Esophagus squamous epithelium (tissue), 5 donors: ENCODE measurements at places on chromosomes 7 and 10. TPM values are rescaled to one million over a fixed set of nuclear protein-coding genes. Genes with fewer than 3 reads are reported as not detected.

DNA sequence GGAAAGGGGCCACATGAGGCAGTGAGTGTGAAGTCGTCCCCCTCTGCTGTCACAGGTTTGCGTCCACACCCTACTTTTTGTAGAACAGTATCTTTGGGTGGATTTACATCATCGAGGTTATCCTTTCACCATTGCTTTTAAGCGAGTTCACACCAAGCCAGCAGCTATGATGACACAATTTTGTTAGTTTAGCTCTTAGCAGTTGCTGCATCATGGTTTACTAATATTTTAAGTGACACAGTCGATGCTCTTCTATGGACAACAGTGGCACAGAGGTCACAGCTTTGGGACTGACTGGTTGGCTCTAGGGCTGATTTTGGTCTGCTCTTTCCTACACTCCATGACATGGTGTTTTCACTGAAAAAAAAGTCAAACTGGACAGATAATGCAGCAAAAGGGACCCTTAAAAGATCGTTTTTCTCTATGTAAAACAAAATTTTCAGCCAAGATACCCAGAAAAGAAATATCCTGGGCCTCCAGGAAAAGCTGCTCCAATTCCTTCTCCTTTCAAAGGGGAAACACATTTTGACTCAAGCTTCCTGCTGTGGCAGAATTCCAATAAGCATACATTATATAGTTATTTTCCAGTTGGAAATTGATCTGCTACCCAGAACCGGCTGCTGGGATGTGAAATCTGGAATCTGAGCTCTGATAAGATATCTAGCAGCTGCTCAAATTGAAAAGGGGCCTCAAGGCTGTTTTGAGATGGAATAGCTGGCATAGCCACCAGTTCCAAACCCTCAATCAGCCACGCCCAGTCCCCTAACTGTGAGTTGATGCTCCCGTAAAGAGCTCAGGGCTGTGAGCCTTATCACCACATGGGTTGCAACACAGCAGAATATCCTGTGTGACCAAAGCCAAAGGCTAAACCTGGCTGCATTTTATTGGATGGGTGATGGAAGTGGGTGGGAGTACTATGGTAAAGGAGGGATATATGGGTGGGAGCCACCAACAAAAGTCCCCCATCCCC lies 114.2 kb downstream of the SMURF1 start:
- no peak for DNase-seq

DNA sequence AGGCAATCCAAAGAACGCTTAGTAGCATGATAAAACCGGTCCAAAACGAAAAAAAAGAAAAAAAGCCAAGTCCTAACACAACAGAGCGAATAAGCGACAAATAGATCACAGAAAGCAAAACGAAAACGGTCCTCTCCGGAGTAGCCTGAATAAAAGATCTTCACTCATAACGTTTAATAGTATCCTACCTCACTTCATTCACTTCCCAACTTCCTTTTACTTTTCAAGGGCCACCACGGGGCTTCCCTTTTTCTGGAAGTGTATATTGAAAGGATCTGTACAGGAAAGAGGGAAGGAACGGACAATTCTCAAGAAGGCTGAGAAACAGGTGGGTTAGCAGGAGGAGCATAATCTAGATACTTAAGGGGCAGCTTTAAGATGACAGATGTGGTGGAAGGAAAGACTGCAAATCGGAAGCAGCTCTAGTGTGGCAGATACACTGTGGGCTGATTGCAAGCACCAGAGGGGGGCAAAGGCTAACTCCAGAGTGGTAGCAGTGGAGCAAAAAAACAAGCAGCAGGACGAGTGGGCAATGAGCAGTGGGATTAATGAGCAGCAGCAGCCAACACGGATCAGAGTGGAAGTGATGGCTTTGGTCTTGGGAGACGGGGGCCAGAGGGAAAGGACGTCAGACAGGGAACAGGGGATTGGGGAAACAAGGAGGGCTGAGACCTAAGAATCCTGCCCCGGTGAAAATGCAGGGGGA lies 866 bp downstream of the CNOT4 start:
- DNase-seq = no peak

- no peak for DNase-seq
Observed at GRCh38 chr10:1520909-1521565, 216.3 kb downstream of the ADARB2 start.

PMPCB gene
- 37.2 TPM for total RNA-seq

DNA sequence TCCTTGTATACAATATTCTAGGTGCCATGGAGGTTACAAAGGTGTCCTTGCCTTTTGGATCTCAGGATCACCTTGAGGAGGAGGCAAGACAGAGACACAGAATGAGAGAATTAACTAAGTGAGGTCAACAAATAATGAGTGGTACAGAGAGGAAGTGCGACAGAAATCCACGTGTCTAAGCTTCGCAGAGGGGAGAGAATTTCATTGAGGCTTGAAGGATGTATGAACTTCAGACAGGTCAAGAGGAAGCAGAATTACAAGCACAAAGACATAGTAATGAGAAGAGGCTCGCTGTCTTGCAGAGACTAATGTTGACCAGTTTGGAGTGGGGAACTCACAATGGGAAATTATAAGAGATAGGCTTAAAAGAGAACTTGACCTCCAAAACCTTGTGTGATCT lies 308.7 kb downstream of the FRMD4A start:
- DNase-seq = no peak

DNA sequence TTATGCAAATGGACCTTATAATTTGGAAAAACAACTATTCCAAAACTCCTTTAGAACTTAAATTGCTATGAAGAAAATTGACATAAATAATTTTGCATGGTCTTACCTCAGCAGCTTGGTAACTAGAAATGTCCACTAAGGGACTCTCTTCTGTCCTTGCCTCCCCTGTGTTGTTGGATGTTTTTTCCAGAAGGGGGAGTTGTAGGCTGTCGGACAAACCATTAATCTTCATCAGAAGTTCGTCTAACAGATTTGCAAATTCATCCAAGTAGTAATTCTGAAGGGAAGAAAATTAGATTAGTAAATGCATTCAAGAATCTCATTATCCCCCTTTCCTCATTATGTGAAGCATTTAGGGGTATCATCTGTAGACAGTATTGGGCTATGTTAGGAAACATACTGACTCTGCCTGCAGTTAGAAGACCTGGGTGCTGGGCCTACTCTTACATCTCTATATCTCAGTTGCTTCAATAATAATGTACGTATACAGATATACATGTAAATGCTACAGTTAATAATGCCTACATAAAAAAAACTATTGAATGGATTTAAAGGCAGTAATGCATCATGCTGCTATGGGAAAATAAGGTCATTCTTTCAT lies 155.6 kb downstream of the PKD1L1 start:
- no peak for DNase-seq

FLNC gene
- total RNA-seq = 27.3 TPM

DNA sequence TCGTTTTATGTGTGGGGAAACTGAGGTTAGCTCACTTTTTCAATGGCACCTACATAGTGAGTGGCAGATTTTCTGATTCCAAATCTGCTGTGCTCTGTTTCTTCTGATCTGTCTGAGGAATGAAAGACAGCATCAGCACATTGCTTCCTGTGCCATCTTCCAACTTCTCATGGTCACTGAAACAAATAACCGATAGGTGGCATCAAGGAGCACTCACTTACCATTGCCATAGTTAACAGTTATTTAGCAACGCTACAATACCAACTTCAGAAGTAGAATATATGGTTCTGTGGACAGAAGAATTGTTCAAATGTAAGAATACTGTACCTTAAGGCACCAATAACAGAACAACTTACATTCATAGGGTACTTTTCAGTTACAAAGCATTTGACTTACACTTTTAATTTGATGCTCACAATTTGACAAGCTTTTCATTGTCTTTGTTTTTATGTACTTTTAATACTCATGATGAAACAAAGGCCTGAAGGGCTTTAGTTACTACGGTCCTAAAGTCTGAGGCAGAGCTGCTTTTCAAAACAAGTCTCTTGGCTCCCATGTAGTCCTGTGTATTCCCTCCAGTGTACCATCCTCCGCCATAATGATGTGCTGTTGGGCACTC lies 228.9 kb upstream of the TCF7L2 start:
- no peak for DNase-seq

GRCh38 chr7:133429371-133429770 lies 176.5 kb downstream of the EXOC4 start:
- no peak for DNase-seq

DNA sequence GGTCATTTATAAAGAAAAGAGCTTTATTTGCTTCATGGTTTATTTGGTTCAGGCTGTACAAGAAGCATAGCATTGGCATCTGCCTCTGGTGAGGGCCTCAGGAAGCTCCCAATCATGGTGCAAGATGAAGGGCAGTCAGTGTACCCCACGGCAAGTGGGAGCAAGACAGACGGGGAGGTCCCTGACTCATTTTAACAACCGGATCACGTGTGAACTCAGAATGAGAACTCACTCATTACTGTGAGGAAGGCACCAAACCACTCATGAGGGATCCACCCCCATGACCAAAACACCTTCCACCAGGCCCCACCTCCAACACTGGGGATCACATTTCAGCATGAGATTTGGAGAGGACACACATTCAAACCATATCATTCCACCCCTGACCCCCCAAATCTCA lies 15.7 kb upstream of the CRYGN start:
- no peak for DNase-seq

DNA sequence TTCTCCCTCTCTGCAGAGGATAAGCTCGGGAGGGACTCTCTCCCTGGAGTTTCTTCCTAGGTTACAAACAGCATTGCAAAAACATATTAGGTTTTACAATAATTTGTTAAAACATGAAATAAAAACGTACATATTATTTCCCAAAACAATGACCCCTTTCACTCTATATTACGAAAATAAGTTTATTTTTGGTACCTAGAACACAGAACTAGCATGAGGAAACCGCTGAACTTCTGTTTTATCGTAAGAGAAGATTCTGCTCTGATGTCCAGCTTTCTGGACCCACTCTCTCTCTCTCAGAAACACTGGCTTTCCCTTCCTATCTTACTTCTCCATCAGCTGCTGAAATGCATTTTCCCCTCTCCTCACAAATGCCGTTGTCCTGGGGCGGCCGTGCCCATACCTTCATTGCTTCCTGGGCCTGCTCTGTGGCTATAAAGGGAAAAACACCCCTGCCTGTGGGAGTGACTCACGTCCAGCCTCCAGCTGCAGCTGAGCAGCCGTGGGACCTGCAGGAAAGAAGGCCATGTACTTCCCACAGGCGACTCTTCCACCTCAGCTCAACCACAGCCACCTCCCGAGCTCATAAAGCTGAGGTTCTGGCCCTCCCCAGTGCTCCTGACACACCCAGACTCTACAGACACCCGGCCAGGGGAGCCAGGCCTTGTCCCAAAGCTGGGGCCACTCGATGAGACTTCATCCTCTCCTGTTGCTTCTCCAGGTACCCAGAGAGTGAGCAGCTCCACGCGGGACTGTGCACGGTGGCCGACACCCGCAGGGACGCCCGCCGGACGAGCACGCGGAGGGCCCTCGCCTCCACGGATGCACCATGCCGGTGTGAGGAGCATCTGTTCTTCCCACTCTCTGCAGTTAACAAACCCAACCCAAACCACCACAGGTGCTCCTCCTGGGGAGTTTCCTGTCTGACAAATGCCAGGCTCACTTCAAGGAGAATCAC lies 3.1 kb downstream of the GPER1 start:
- DNase-seq = no peak

DNA sequence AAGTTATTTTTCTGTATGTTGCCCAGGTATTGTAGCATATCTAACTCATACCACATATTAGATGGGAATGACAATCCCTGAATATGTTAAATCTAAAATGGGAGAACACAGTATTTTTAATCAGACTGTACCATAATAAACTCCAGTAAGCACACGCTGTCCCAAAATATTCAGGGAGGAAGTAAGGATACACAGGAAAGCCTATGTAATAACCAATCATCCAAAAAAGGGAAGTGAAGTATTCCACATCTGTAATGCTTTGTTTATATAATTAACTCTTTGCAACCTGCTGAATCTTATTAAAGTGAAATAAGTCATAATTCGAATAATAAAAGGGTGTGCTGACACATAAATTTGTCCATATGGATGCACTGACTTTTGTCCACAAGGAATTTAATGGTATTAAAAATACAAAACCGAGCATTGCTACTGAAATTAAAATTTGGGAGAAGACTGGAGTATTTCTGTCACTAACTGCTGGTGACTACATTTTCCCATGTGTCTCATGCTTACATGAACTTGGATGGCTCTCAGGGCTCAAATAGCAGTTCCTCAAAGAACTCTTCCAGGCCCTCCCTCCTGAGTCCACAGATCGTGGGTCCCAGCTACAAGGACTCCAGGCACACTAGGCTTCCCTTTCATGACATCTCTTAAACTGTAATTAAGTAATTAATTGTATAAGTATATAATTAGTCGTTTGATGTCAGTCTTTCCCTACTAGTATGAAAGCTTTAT lies 120.6 kb downstream of the NEBL start:
- DNase-seq = no peak

CALHM3 gene
- not detected for total RNA-seq

DNA sequence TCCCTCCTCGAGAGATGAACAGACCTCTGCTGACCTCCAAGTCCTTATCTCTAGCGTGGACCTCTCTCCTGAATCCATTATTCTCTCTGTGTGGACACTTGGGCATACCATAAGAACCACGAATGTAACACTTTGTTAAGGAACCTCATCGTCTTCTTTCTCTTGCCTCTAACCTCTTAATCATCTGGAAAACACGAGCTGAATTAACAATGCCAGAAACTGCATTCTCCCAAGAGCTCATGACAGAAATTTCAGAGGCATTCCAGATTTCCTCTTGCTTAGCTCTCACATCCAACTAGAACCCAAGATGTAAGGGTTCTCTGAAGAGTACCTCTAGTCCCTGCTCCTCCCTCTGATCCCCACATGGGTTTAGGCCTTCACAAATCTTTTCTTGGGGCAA lies 101.5 kb downstream of the TRIL start:
- no peak for DNase-seq

GPER1 gene
- total RNA-seq = 2.3 TPM

- DNase-seq = no peak
Observed at GRCh38 chr10:23343591-23344240, 881 bp downstream of the C10orf67 start.

DNA sequence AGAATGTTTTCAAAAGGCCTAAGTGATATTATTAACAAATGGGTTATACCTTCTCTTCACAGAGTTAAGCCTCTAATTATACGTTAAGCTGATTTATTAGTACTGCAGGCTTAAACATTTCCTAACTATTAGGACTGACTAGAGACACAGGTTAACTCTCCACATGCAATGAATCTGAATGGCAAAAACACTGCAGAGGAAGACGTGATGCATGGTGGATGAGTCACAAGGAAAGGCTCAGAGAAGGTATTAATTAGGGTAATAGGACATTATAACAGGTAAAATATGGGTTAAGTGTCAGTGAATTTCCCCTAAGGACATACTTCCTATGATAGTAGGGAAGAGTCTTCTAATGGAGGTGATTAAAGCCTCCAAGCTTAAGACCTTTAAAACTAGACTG lies 24.7 kb upstream of the SEM1 start:
- DNase-seq = no peak

- no peak for DNase-seq
Observed at GRCh38 chr7:87339373-87339897, 6.0 kb upstream of the CROT start.

DNA sequence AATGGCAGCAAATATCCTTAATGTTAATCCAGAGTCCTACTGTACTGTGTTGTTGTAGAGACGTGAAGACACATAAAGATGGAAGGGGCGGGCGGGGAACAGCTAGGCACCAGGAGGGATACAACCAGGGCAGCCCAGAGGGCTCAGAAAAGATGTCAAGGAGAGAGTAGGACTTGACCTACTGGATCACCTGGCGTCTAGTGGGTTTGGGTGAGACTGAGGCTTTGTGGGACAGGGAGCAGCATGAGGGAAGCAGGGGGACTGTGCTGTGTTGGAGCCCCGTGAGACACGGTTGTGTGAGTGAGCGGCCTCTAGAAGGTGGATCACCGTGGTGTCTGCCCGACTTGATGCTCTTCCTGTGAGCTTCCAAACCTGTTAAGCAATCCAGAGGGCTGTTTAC lies 68.0 kb downstream of the PTPRE start:
- DNase-seq = no peak
